Posterior vena cava (tissue), 2 donors: ENCODE measurements at places on chromosomes 2 and 18. TPM values are rescaled to one million over a fixed set of nuclear protein-coding genes. Genes with fewer than 3 reads are reported as not detected.

GPR75 gene
- total RNA-seq, result 2.1 TPM

- no peak for DNase-seq
Measured at GRCh38 chr2:54092940-54093339, 22.5 kb upstream of the ACYP2 start.

CTAGE1 gene
- total RNA-seq, result not detected

PFN4 gene
- 0.67 TPM for total RNA-seq

DNA sequence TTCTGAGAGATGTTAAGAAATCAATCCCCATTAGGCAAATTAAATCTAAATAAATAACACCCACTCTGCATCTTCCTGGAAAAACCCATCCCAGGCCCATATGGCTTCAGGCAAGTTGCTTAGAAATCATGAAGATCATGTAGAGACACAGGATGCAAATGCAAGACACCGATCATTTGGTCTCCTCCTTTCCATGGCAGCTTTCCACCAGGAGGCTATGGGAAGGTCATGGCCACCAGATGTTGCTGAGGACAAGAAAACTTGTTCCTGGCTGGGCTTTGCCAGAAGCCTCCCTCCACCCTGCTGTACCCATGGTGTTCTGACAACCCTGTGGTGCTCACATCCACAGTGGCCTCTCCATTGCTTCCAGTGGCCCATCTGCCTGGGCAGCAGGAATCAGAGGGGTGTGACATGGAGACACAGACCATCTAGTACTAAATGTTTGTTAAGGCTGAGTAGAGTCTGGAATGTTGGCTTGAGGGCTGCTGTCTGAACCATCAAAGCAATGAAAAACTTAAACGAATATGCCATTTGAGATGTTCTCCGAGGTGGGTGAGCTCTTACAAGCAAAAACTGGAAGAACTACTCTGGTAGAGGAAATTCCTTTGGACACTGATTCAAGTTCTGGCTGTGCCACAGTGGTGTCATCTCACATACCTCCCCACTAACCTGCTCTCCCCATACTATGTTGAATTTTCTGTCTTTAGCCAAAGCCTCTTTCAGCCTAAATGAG is 293.2 kb downstream of the TNS1 start:
- no peak for DNase-seq
